Ascending aorta (tissue), 2 donors: ENCODE measurements at places on chromosomes 7 and 10.

GRCh38 chr10:94183666-94184264 lies 179.0 kb downstream of the NOC3L start:
- no peak for DNase-seq
- H3K27ac ChIP-seq, result no peak overlapping the region
- no peaks in the 10 kb centered on the region for H3K4me1 ChIP-seq
- H3K36me3 ChIP-seq, result no peaks in the 10 kb centered on the region
- no peak overlapping the region for H3K4me3 ChIP-seq

- no peak overlapping the region for H3K4me3 ChIP-seq
- no peaks in the 10 kb centered on the region for H3K36me3 ChIP-seq
- H3K4me1 ChIP-seq, result no peaks in the 10 kb centered on the region
- H3K27ac ChIP-seq, result no peak overlapping the region
These were observed 2.8 kb upstream of the PIP start for GRCh38 chr7:143129051-143129450.

- H3K27ac ChIP-seq, result no peak overlapping the region
- DNase-seq, result no peak
- H3K36me3 ChIP-seq, result no peaks in the 10 kb centered on the region
- peaks cover 6% of the 10 kb centered on the region for H3K27me3 ChIP-seq
- peaks cover 2% of the 10 kb centered on the region for H3K4me1 ChIP-seq
These were observed 43.0 kb upstream of the CDK1 start for GRCh38 chr10:60735244-60735643.

DNA sequence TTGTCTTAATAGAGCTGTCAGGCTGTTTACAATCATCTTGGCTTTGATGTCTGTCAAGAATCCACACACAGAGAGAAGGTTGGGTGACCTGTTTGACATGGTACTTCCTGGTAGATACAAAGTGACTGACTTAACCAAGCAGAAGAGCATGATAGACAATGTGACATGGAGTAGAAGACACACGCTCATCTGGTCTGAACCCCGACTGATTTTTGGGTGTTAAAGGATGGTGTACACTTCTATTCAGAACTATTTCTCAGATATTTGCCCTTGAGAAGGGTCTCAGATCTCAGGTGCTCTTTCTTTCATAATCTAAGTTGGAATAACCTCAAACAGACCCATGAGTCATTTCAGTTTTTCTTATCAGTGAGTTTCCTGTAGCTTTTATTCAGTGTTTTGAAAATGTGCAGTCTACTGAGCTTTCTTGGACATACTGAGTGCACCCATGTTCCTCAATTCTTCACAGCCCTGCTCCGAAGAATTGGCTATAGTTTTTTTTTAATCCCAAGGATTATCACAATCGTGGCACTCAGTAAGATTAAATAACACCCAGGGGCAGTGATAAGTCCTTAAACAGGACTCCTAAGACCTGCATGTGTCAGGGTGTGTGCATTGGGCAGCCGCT lies 46.4 kb upstream of the NXPH1 start:
- H3K4me1 ChIP-seq, result no peaks in the 10 kb centered on the region
- H3K27ac ChIP-seq, result no peak overlapping the region
- no peak for DNase-seq

DNA sequence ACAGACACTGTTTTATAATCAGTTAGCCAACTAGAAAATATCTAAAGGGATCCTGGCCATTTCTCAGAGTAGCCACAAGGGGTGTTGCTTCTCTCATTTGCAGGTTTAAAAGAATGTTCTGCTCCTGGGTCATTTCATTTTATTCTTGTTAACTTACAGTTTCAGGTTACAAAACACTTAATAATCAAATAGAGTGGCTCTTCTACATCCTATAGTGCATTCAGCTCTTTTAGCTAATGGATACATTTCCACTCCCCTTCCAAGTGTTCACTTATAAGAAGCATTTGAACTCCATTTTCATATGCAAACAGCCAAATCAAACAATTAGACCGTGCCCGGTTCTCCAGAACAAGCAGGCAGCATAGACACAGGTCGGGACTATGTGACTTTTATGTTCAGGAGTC lies 117.5 kb downstream of the TRIL start:
- no peak overlapping the region for H3K4me3 ChIP-seq
- no peaks in the 10 kb centered on the region for H3K27me3 ChIP-seq

DNA sequence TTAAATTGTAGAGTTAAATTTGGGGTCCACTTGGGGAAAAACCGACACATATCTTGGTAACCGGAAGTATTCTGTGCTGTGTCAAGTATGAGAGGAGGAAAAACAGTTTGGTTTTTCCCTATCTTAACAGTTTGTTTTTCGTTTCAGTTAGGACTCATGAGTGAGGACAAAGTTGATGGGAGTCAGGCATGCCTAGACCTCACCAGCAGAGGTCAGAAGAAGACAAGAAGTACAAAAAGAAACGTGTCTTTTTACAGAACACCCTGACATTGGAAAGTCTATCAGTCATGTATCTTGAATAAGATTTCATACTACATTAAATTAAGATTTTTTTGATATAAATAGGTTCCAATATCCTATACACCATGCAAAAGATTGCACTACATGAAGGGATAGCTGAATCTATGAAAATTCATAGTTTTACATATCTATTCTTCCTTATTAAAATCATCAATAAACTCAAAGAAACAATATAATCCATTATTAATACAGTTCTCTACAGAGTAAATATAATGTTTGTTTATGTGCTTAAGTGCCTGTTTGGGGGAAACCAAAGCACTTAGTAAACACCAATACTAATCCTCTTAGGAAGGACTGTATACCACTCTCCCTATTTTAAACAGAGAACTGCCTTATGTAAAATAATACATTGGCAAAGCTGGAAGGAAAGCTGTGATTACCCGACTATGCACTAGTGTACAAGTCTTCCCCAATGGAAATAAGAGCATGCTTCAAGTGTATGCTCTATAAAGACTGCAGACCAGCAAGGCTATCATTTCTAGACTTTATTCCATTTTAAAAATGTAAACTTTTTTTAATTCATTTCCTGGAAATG lies 95.6 kb downstream of the USP6NL start:
- no peak for DNase-seq
- H3K27ac ChIP-seq, result no peak overlapping the region
- no peaks in the 10 kb centered on the region for H3K27me3 ChIP-seq
- no peaks in the 10 kb centered on the region for H3K36me3 ChIP-seq
- no peaks in the 10 kb centered on the region for H3K4me1 ChIP-seq
- no peak overlapping the region for H3K4me3 ChIP-seq

- no peak overlapping the region for H3K27ac ChIP-seq
- no peaks in the 10 kb centered on the region for H3K36me3 ChIP-seq
- DNase-seq, result no peak
These were observed 12.3 kb downstream of the MRPS24 start for GRCh38 chr7:43856996-43857395.

DNA sequence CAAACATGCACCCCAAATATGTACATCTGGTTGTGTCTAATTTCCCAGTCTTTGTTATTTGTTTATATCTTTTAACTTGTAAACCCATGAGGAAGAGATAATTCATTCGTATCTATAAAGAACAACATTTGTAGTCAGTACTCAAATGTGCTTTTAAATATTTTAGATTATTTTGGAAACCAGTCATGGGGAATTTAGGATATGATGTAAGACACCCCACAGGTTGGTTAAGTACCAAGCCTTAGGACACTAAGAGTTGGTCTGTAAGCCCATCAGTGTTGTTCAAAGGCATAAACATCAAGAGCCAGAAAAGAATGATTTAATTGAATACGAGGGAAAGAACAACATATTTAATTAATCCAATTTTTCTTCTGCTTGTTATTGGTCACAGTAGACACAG lies 421.1 kb upstream of the SEMA3C start:
- H3K4me1 ChIP-seq, result no peaks in the 10 kb centered on the region
- H3K36me3 ChIP-seq, result no peaks in the 10 kb centered on the region
- H3K27me3 ChIP-seq, result no peaks in the 10 kb centered on the region
- H3K27ac ChIP-seq, result no peak overlapping the region
- no peak for DNase-seq

DNA sequence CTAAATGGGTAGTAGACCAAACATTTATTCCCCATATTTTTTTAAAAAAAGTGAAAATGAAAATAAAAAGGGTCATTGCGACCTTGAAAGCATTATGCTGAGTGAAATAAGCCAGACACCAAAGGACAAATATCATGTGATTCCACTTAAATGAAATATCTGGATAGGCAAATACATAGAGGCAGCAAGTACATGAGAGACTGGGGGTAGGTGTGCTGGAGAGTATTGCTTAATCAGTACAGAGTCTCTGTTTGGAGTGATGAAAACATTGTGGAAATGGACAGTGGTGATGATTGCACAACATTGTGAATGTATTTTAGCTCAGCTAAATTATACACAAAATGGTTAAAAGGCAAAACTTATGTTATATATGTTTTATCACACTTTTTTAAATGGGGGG lies 169.4 kb downstream of the AKR1D1 start:
- H3K27ac ChIP-seq, result no peak overlapping the region
- no peak overlapping the region for H3K4me3 ChIP-seq
- H3K36me3 ChIP-seq, result no peaks in the 10 kb centered on the region
- no peaks in the 10 kb centered on the region for H3K27me3 ChIP-seq
- DNase-seq, result no peak

DNA sequence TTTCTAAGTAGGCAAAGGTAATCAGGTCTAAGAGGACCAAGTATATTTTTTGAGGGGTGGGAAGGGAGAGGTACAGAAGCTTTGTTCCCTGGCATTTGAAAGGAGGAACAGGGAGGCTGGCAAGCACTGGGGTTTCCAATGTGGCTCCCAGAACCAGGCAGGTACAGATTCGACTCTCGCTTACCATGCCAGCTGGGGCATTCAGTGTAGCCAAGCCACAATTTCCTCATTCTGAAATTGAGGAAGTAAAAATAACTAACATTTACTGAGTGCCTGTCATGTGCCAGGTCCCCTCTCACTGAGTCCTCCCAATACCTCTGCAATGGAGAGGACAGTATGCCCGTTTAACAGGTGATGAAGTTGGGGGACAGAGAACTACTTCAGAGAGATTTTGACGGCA lies 45.9 kb upstream of the BET1 start:
- no peak overlapping the region for H3K4me3 ChIP-seq
- no peaks in the 10 kb centered on the region for H3K27me3 ChIP-seq
- DNase-seq, result no peak
- no peaks in the 10 kb centered on the region for H3K36me3 ChIP-seq
- H3K27ac ChIP-seq, result no peak overlapping the region

- H3K27me3 ChIP-seq, result no peaks in the 10 kb centered on the region
- no peaks in the 10 kb centered on the region for H3K4me1 ChIP-seq
- H3K36me3 ChIP-seq, result no peaks in the 10 kb centered on the region
These were observed 30.7 kb downstream of the FGF8 start for GRCh38 chr10:101745074-101745696.

DNA sequence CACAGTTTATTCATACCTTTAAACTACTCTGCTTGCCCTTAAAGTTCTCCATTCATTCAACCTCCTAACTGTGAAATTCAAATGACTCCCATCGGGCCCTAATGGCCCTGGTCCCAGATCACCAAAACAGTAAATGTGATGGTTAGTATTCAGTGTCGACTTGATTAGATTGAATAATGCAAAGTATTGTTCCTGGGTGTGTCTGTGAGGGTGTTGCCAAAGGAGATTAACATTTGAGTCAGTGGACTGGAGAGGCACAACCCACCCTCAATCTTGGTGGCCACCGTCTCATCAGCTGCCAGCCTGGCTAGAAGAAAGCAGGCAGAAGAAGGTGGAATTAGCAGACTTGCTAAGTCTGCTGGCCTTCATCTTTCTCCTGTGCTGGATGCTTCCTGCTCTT lies 80.1 kb upstream of the PLXNA4 start:
- H3K27ac ChIP-seq, result no peak overlapping the region
- no peaks in the 10 kb centered on the region for H3K27me3 ChIP-seq
- H3K4me3 ChIP-seq, result no peak overlapping the region
- H3K4me1 ChIP-seq, result no peaks in the 10 kb centered on the region
- no peak for DNase-seq
